PC-9 (cell line): ENCODE measurements at places on chromosomes 13 and 19. TPM values are rescaled to one million over a fixed set of nuclear protein-coding genes. Genes with fewer than 3 reads are reported as not detected.

GRCh38 chr19:44722131-44723121 is 23.5 kb downstream of the CEACAM16 start:
- no peak overlapping the region for H3K4me3 ChIP-seq
- H3K4me1 ChIP-seq: peaks cover 81% of the 10 kb centered on the region
- DNase-seq: no peak

- peaks cover 16% of the 10 kb centered on the region for H3K4me1 ChIP-seq
- no peak for DNase-seq
- no peaks in the 10 kb centered on the region for H3K36me3 ChIP-seq
- H3K27ac ChIP-seq: no peak overlapping the region
Measured at GRCh38 chr13:110416131-110417025, 109.3 kb downstream of the COL4A2 start.

SMAD9 gene
- 0.94 and 1.4 TPM in 2 replicates for total RNA-seq

DNAAF3 gene
- 51.8 and 76.6 TPM in 2 replicates for total RNA-seq

GRCh38 chr13:87982400-87982799 is 311.2 kb downstream of the SLITRK5 start:
- DNase-seq: no peak
- no peaks in the 10 kb centered on the region for H3K4me1 ChIP-seq
- no peak overlapping the region for H3K27ac ChIP-seq
- no peaks in the 10 kb centered on the region for H3K36me3 ChIP-seq
